ENCODE measurements at places on chromosomes 7 and 10.

- DNase-seq = no peak
Measured at GRCh38 chr7:144497282-144497681, 93.8 kb upstream of the NOBOX start.

GRCh38 chr10:122251459-122252255 lies 19.4 kb upstream of the BTBD16 start:
- no peak for DNase-seq

DNA sequence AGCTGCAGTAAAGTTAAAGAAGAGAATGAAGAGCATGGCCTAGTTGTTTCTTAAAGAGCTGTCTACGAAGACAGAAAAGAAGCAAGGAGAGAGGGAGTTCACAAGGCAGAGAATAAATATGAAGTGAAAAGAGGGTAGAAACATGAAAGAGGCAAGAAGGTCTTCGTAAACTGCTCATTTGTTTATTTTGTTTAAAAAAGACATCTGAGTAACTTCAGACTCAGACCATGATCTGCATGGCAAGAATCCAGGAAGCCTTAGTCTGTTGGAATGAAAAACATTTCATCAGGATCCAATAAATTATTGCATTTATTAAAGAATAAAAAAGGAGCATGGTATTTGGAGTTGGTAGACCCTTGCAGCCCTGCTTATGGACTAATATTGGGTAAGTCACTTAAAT lies 151.1 kb downstream of the SEM1 start:
- no peak for DNase-seq

DNA sequence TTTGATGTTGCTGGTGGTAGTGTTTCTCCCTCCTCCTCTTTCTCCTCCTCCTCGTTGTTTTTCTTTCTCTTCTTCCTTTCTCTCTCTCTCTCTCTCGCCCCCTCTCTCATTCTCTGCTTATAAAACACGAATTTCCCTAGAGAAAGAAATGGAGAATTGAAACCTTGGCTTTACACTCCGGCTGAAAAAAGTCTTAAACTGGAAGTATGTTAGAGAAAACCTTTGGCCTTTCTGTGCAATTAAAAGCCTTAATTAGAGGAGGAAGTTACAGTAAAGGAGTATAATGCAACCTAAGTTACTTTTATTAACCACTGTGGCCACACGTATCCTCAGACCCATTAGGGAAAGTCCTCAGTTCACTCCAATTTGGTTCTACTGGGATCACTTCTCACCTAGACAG lies 501.7 kb upstream of the SORCS1 start:
- DNase-seq = no peak

GRCh38 chr7:28190077-28190710 lies 9.6 kb upstream of the JAZF1 start:
- DNase-seq = no peak

Measured in activated naive CD4-positive, alpha-beta T cell treated with anti-CD3 and anti-CD28 coated beads, Interleukin-2, amount 50 U/mL, for 16 hours (primary cell).